Suprapubic skin (tissue), 4 donors: ENCODE measurements at places on chromosomes 11 and 22. TPM values are rescaled to one million over a fixed set of nuclear protein-coding genes. Genes with fewer than 3 reads are reported as not detected.
A peak's percentile ranks its signal among the peaks of the same experiment; 100 is the strongest.

PLAAT5 gene
- total RNA-seq, result 0.38 TPM

UCP3 gene
- total RNA-seq, result 2.3 TPM

CBL gene
- 17.4 TPM for total RNA-seq

MB gene
- 8.4 TPM for total RNA-seq

C11orf65 gene
- total RNA-seq, result 0.30 TPM

KCNK7 gene
- 32.6 TPM for total RNA-seq

TUBA8 gene
- total RNA-seq, result 1.7 TPM

APOL1 gene
- total RNA-seq, result 3.5 TPM

PRRG4 gene
- 33.6 TPM for total RNA-seq

- DNase-seq, result no peak
- no peaks in the 10 kb centered on the region for H3K27me3 ChIP-seq
- H3K27ac ChIP-seq, result no peak overlapping the region
- H3K4me1 ChIP-seq, result no peaks in the 10 kb centered on the region
Measured at GRCh38 chr11:92946707-92947106, 22.7 kb upstream of the MTNR1B start.

DNA sequence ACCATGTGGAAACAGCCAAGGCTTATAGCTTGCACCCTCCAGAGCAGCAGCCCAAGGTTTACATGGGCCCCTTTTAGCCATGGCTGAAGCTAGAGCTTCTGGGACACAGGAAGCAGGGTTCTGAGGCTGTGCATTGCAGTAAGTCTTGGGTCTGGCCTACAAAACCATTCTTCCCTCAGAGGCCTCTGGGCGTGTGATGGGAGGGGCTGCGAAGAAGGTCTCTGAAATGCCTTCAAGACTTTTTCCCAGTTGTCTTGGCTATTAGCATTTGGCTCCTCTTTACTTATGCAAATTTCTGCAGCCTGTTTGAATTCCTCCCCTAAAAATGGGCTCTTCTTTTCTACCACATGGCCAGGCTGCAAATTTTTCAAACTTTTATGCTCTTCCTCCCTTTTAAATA is 109.5 kb downstream of the BBOX1 start:
- no peaks in the 10 kb centered on the region for H3K27me3 ChIP-seq
- no peak for DNase-seq
- no peaks in the 10 kb centered on the region for H3K36me3 ChIP-seq
- no peak overlapping the region for H3K4me3 ChIP-seq
- H3K4me1 ChIP-seq, result no peaks in the 10 kb centered on the region

DNA sequence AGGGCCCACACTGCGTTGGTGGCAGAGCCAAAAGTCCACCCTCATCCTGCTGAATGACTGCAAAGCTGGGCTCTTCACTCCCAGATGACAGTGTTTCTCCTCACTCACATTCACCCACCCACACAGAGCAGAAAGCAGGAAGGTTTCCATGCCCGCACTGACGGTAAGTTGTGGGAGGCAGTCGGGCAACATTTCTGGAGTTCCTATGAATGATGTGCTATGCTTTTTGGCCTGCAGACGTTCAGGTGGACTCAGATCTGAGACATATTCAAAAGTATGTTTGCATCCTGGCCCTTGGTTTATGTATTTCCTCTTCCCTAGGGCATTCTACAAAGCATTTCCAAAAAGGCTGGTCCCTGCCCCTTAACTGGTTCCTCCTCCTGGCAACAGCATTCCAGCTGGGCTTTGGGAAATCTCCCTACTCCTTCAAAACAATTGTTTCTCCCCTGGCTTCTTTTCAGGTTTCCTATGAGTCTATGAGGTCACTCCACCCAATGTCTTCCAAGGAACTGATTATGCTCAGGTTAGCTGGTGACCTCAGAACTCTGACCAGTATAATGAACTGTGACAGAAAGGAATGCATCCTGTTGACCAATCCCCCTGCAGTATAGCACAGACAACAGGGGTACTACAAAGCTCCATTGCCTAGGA is 36.4 kb downstream of the PACSIN2 start:
- no peaks in the 10 kb centered on the region for H3K36me3 ChIP-seq
- H3K4me3 ChIP-seq, result no peak overlapping the region
- peak overlapping the region; percentile 48 for H3K27ac ChIP-seq

DNA sequence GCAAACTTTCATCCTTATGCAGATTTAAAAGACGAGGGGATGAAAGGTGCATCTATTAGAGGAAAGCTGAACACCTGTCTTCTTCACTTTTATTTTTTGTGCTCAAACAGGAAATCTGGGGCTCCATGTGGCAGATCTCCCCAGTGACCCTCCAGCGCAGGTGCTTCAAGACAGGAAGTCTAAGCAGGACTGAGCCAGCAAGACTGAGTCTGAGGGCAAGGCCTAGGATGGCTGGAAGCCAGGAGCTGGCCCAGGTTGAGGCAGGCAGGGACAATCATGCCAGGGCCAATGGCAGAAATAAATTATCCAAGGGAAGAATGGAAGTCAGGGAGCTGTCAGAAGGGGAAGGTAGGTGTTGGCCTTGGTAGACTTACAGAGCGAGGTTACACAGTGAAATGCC is 101.1 kb upstream of the SPON1 start:
- no peaks in the 10 kb centered on the region for H3K36me3 ChIP-seq
- H3K4me3 ChIP-seq, result no peak overlapping the region
- no peak overlapping the region for H3K27ac ChIP-seq
- no peak for DNase-seq
- H3K27me3 ChIP-seq, result no peaks in the 10 kb centered on the region

GRCh38 chr11:23957314-23957713 is 539.5 kb upstream of the LUZP2 start:
- no peak for DNase-seq
- no peak overlapping the region for H3K27ac ChIP-seq
- no peaks in the 10 kb centered on the region for H3K4me1 ChIP-seq
- no peaks in the 10 kb centered on the region for H3K36me3 ChIP-seq

DNA sequence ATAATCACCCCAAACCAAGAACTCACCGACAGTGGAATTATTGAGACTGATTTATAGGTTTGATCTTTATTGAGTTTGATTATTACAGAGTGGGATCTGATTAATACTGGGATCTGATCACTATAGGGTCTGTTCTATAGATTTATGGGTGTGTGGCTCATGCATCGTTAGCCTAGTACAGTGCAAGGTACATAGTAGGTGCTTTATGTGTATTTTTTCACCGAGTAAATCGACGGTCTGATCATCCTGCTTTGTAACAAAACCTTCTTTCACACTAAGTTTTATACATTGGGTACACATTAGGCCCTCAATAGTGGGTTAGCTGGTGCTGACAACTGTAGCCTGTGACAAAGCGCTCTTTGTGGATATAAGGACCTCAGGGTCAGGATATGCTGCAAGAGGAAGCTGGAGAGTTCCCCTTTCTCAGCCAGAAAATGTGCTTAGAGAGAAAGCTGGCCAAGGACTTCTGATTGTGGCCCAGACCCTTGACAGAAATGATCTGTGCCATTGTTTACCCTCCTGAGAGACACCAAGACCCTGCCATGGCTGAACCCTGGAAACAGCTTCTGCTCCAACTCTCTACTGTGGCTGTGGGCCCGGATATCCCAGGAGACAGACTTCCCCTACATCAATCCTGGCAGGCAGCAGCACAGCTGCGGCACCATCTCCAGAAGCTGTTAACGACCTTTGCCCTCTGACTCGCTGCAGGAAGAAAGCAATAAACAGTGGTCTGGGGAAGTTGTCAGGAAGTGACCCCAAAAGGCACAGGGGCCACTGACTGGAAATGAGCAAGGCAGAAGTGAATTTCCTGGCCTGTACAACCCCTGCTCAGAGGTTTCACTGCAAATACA is 16.1 kb upstream of the TPP1 start:
- H3K27ac ChIP-seq, result peak overlapping the region; percentile 23
- H3K4me3 ChIP-seq, result no peak overlapping the region
- peaks cover 33% of the 10 kb centered on the region for H3K4me1 ChIP-seq
- peaks cover 23% of the 10 kb centered on the region for H3K36me3 ChIP-seq
- H3K27me3 ChIP-seq, result peaks cover 3% of the 10 kb centered on the region

GRCh38 chr11:106280036-106280435 is 202.6 kb downstream of the AASDHPPT start:
- no peaks in the 10 kb centered on the region for H3K4me1 ChIP-seq
- H3K4me3 ChIP-seq, result no peak overlapping the region
- H3K36me3 ChIP-seq, result no peaks in the 10 kb centered on the region
- no peaks in the 10 kb centered on the region for H3K27me3 ChIP-seq

DNA sequence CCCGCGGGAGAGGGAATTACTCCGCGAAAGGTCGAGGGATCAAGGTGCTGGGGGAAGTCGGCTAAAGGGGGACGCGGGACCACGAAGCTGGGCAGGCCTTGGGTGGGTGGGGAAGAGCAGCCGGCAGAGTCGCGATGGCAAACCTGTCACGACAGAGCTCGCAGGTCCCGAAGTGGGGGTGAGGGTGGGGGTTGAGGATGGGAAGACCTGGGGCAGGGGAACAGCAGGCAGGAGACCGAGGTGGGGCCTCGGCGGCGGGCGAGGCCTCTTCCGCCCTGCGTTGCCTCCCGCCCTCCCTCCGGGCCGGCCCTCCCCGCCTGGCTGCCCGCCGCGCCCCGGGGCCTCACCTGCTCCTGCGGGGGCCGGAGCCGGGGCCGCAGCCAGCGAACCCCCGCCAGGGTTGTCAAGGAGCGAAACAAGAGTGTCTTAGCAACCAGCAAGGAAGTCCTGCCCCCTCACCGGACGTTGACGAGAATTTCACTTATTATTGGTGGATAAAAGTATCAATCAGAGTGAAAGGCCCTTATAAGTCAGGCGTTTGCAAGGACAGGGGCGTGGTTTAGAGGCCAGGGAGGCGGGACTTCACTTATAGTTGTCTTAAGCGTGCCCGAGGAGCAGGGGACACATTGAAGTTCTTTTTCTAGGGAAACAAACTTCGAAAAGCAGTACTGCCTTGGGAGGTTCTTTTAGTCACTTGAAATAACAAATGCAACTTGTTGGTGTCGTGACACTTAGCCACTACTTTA is at the start of gene DNAL4:
Gene DNAL4 (minus strand): TSS at position 423 of the 746 bp plus-strand sequence. CDS start 11,412 bp downstream, outside the sequence.
- peak; percentile 98 for DNase-seq
- peaks cover 11% of the 10 kb centered on the region for H3K36me3 ChIP-seq
- peak within 1 kb of the TSS; percentile 86 for H3K27ac ChIP-seq
- peaks cover 9% of the 10 kb centered on the region for H3K4me1 ChIP-seq
- peaks cover 6% of the 10 kb centered on the region for H3K27me3 ChIP-seq

GRCh38 chr11:31967404-31968130 is 123.3 kb upstream of the RCN1 start:
- peaks cover 5% of the 10 kb centered on the region for H3K27me3 ChIP-seq
- no peaks in the 10 kb centered on the region for H3K4me1 ChIP-seq
- H3K36me3 ChIP-seq, result no peaks in the 10 kb centered on the region
- no peak for DNase-seq

GRCh38 chr11:78253797-78254196 is 65.1 kb downstream of the USP35 start:
- no peak overlapping the region for H3K4me3 ChIP-seq
- peaks cover 9% of the 10 kb centered on the region for H3K4me1 ChIP-seq
- no peak overlapping the region for H3K27ac ChIP-seq
- H3K27me3 ChIP-seq, result no peaks in the 10 kb centered on the region
- DNase-seq, result no peak

DNA sequence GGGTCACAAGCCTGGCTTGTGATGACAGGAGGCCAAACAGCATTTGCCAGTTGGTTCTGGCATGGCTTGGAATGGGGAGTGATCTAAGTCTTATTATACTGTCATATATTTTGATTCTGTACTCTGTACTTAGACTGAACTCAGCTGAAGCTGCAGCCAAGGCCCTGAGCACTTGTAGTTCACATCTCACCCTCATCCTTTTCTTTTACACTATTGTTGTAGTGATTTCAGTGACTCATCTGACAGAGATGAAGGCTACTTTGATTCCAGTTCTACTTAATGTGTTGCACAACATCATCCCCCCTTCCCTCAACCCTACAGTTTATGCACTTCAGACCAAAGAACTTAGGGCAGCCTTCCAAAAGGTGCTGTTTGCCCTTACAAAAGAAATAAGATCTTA is 843 bp downstream of the OR56B1 start:
- H3K27me3 ChIP-seq, result no peaks in the 10 kb centered on the region
- H3K4me3 ChIP-seq, result no peak overlapping the region
- H3K27ac ChIP-seq, result no peak overlapping the region
- no peaks in the 10 kb centered on the region for H3K36me3 ChIP-seq
- H3K4me1 ChIP-seq, result no peaks in the 10 kb centered on the region
- DNase-seq, result no peak
